ENCODE measurements at places on chromosomes 5 and 9. TPM values are rescaled to one million over a fixed set of nuclear protein-coding genes. Genes with fewer than 3 reads are reported as not detected.

GRCh38 chr9:96638606-96639364, 16.3 kb downstream of the PRXL2C start:
- no peak for DNase-seq

DNA sequence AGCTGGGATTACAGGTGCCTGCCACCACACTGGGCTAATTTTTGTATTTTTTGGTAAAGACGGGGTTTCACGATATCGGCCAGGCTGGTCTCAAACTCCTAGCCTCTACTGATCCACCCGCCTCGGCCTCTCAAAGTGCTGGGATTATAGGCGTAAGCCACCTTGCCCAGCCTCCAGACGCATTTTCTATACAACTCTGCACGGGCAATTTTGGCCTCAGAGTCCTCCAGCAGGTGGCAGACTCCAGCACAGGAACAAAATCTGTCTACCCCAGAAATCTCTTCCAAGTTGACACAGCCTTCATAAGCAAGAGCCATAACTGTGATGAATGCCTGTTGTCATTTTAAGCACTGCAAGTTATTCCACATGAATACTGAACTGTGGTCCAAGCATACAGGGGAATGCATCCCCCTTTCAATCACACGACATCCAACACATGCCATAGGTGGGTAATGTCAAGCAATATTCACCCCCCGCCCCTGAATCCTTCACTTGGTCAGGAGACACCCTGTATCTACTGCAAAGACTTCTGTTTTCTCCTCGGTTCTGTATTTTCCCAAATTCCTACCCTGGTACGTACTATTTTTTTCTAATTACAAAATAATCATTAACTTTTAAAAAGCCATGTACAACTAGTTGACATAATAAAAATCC, 50.8 kb downstream of the ALDH7A1 start:
- peak; percentile 54 for DNase-seq

GRCh38 chr5:102863058-102863457, 108.0 kb downstream of the PAM start:
- DNase-seq: no peak

GRCh38 chr9:26437056-26437711, 455.4 kb downstream of the CAAP1 start:
- DNase-seq: no peak

GRCh38 chr9:133403766-133404453, 13.9 kb downstream of the REXO4 start:
- DNase-seq: no peak

DNA sequence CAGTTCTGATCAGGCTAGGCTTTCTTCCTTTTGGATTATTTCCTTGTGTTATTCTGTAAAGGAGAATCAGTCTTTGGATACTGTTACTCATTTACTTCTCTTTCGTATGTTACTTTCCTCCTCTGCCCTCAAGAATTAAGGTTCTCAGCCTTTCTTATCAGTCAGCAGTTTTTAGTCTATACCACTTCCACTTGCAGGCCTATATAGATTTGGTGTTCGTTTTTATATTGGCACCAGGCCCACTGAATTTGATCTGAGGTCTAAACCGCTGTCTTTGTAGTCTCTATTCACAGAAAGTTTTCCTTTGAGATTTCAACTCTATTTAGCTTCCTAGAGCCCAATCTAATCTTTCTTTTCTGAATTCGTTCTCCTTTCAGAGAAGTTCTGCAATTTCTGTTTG, 62.8 kb downstream of the ERBIN start:
- no peak for DNase-seq

DNA sequence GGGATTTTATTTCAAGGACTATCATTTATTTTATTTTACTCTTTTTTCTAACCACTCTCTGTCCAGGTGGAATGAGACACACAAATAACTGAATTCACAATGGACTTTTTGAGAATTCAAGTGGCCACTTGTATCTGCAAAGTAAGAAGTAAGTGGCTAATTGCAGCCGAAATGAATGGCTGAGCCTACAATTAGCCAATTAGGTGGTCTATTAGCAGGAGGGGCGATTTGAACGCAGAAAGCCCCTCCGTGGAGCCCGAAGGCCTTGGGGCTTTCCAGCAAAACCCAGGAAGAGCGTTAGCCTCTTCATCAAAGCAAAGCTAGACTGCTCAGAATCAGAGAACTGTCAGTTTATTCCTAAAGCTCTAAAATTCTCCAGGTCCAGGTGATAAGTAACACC, 176.9 kb downstream of the EBF1 start:
- no peak for DNase-seq

GRCh38 chr9:132780230-132781007, 97.7 kb downstream of the AK8 start:
- no peak for DNase-seq

- DNase-seq: no peak
Measured at GRCh38 chr5:29218138-29218537, 1975.3 kb upstream of the CDH6 start.

GRCh38 chr5:158952951-158953350, 146.8 kb downstream of the EBF1 start:
- DNase-seq: peak; percentile 88

GRCh38 chr5:86979811-86980411, 287.8 kb upstream of the RASA1 start:
- DNase-seq: peak; percentile 94

DNA sequence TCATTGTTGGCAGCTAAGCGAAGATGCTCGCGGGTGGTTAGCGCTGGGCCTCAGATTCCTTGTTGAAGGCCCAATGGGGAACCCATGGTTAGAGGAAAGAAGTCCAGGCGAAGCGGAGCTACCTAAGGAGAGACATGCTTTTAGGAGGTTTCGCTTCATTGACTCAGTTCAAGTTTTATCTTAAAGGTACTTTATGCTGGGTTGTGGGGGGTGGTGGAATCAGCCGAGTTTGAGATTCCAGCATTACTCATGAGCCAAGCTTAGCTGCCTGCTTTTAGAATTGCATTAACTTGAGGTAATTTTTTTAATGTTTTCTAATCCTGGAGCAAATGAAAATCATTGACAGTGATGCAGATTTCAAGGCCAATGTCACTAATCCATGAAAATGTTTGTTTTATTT, 16.1 kb downstream of the MEGF10 start:
- DNase-seq: no peak

- DNase-seq: no peak
Measured at GRCh38 chr5:6355294-6355693, 23.1 kb downstream of the MED10 start.

- DNase-seq: no peak
Measured at GRCh38 chr5:148623741-148624140, 30.6 kb downstream of the HTR4 start.

DNA sequence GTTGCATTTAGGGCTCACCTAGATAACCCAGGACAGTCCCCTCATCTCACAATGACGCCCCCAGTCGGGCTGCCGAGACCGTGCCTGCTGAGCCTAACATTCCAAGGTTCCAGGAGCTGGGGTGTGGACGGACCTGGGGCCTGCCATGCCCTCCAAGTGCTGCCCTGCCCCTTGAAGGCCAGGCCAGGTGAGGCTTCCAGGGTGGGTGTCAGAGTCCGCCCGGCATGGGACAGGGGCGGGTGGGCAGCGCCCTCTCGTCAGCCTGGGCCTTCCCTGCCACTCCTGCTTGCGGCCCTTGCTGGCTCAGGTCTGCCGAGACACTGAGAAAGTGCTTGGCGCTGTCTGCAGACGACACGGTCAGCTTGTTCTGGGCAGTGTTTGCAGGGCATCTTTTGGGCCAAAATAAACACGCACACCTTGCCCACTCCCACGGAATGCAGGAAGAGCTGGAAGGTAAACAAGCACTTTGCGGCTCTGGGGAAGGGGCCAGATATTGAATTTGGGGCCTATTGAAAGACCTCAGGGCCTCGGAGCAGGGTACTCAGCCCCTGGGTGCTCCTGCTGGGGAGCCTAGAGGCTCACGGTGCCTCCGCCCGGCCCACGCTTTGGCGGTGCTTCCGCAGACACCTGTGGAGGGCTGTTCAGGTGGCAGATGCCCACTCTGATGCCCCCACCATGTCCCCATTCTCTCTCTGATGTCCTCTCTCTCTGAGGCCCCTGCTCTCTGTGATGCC, 4.2 kb upstream of the SCGB3A1 start:
- no peak for DNase-seq

- peak; percentile 57 for DNase-seq
Measured at GRCh38 chr5:78698191-78698791, 49.7 kb upstream of the LHFPL2 start.

GRCh38 chr9:98906273-98907040, 37.2 kb upstream of the COL15A1 start:
- DNase-seq: peak; percentile 86

- peak; percentile 30 for DNase-seq
Measured at GRCh38 chr5:172556971-172557461, 84.0 kb upstream of the NEURL1B start.

GRCh38 chr9:115079156-115079555, 38.8 kb downstream of the TNC start:
- DNase-seq: peak; percentile 33

SH3PXD2B gene
- 32.2 TPM for total RNA-seq

CARD9 gene
- total RNA-seq: 20.0 TPM

PCDHGA3 gene
- 3.2 TPM for total RNA-seq

MLLT3 gene
- total RNA-seq: 44.9 TPM

CERCAM gene
- total RNA-seq: 86.8 TPM

CYSTM1 gene
- total RNA-seq: 9.5 TPM

PIP5K1B gene
- total RNA-seq: under 0.01 TPM

CAMK2A gene
- total RNA-seq: 1.3 TPM

All from fibroblast of villous mesenchyme (primary cell).